Activated naive CD4-positive, alpha-beta T cell treated with Interleukin-2 at 50 U/mL for 16 hours (primary cell): ENCODE measurements at places on chromosomes 13 and 19.

GRCh38 chr13:111388851-111389500 is 68.5 kb downstream of the TEX29 start:
- no peak for DNase-seq

DNA sequence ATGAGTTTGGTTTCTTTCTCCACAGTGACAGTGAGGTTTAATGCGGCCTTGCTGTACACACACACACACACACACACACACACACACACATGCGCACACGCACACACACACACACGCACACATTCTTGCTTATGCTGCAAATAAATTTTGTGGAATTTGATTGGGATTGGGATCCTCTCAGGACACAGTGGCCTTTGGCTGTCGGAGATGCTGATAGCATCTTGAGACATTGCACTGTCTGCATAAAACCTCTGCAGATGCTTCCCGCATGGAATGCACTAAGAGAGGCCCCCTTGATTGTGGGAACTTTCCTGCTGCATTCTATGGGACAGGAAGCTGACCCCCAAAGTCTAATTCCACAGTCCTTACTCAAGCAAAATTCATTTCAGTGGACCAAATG is 145.6 kb downstream of the FLT1 start:
- no peak for DNase-seq

DNA sequence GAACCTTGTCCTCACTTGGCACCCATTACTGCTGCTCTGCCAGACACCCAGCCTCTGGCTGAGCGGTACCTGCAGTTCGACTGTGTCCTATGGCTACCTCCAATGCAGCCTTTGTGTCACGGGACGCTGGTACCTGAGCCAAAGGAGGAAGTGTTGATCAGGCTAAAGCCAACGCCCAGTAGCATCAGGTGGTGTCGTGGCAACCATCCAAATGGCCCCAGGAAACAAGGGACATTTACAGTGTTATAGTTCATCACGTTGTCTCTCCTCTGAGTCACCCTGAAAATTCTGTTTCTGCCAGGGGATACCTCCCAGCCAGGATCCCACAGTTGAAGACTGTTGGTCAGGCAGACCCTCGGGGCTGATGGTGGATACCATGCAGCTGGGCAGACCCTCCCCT is 10.1 kb downstream of the RHPN2 start:
- DNase-seq = no peak

DNA sequence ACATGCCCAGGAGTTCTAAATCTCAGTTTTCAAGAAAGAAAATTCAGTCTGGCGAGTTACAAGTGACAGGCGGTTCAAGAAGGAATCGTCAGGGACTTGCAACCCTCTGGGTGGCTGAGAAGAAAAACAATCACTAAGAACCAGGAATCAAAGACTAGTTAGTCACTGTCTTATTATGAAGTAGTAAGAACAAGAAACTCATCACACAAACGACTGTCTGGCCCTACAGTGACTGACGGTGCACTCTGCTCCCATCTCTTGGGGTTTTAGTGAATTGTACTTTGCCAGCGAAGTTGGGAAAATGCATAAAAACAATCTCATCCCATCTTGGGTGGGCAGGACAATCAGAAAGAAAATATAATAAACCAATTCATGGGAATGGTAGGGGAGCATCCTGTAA is 63.7 kb upstream of the SACS start:
- no peak for DNase-seq

DNA sequence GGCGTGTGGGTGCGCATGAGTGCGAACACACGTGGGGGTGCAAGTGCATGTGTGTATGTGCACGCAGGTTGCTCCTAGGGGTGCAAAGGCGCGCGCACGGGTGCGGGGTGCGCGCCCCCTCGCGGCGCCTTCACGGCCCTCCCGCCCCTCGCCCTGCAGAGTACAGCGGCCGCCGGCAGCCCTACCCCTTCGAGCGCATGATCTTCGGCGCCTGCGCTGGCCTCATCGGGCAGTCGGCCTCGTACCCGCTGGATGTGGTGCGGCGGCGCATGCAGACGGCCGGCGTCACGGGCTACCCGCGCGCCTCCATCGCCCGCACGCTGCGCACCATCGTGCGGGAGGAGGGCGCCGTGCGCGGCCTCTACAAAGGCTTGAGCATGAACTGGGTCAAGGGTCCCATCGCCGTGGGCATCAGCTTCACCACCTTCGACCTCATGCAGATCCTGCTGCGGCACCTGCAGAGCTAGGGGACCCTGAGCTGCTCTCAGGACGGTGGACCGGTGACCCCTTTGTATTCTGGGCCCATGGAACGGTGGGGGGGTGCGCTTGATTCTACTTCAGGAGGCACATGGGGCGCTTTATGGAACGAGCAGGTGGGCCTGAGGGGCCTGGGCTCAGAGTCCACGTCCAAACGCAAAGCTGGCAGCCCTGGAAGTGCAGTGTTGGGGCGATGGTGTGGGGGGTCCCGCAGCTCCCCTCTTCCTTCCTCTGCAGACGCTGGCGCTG is 27.7 kb downstream of the TMEM161A start:
- DNase-seq = peak; percentile 3

- peak; percentile 62 for DNase-seq
Measured at GRCh38 chr19:57103573-57104277, 16.1 kb upstream of the USP29 start.

DNA sequence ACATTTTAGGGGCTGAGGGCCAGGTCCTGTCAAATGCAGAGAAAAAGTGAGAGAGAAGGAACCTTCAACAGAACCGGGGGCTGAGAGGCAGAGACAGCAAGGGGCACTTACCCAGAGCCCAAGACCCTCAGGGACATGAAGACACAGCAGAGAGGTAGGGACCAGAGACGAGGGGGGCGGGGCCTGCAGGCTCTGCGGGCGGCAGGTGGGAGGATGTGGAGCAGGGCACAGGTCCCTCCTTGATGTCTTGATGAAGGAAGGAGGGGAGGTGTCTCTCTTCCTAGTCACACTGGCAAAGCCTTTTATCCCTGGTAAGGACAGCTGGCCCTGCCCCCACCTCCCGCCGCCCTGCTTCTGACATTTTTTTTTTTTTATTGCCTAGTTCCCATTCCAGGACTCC is at the start of gene KLK14:
KLK14 (minus strand) TSS at position 277 of the 400 bp plus-strand sequence; CDS start at position 4, 273 bp downstream.
- no peak for DNase-seq

DNA sequence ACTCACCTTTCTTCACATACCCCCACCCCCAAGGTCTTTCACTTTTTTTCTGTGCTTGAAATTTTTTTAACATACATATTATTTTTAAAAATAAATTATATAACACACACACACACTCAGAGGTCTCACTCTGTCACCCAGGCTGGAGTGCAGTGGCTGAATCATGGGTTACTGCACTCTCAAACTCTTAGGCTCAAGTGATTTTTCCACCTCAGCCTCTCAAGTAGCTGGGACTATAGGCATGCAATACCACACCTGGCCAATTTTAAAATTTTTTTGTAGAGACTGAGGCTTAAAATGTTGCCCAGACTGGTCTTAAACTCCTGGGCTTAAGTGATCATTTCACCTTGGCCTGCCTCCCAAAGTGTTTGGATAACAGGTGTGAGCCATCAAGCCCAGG is 32.9 kb upstream of the ZNF429 start:
- no peak for DNase-seq

DNA sequence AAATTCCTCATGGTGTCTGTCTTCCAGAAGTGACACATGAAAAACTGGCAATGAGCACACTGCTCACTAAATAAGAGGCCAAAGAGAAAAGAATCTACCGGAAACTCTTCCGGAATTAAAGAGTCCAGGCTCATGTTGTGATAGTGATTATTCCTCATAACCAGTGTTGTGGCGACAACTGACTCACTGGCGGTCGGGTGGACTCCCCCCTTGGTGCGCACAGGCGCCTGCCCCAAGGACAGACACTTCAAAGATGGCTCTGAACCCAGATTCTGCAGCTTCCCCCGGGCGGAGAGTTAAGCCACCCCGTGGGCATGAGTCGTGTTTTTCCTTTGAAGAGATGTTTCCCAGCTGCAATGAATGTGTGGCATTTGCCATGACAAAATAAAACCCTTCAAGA is 10.3 kb downstream of the IL17D start:
- no peak for DNase-seq

- no peak for DNase-seq
Measured at GRCh38 chr13:47556703-47557102, 444.4 kb downstream of the SUCLA2 start.

DNA sequence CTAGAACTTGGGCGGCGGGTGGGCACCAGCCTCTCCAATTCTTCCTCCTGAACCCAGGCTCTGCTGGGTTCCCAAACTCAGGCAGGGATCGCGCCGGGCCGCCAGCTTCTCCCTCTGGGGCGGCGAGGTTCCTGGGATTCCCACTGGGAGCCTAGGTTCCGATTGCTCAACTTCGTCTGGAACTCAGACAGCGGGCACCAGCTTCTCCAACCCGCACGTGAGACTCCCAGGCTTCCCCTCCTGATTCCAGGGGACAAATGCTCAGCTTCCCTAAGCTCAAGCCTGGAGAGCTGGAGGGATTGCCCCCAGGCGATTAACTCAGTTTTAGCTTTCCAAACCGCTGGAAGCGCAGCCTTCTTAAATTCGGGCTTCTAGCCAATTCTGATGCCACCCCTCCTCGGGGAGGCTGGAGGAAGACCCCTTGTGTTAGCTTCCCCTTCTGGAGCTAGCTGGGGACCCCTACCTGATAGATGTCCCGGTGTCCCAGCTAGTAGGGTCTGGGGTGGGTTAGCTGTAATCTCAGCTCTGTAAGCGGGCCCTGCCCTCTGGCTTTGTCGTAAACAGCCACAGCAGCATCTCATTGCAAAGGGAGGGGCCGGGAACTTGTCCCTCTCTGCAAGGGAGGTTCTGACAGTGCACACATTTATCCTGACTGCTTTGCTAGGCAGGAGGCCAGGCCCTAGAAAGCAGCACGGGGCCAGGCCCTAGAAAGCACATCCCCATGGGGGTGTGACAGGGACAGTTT is 671 bp downstream of the MCOLN1 start:
- no peak for DNase-seq

DNA sequence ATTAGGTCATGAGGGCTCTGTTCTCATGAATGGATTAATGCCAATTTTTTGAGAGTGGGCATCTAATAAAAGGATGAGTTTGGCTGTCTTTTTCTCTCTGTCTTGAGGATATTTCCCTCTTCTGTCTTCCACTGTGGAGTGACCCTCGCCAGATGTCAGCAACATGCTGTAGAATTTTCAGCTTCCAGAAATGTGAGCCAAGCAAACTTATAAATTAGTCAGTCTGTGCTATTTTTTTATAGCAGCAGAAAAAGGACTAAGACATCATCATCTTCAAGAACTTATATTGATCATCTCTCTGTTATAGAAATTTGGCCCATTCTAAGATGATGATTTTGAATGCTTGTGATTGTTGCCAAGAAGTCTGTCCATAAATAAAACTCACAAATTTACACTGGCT is 431.4 kb downstream of the FGF9 start:
- DNase-seq = no peak

GRCh38 chr13:54029226-54029625 is 1000.6 kb downstream of the OLFM4 start:
- DNase-seq = no peak

DNA sequence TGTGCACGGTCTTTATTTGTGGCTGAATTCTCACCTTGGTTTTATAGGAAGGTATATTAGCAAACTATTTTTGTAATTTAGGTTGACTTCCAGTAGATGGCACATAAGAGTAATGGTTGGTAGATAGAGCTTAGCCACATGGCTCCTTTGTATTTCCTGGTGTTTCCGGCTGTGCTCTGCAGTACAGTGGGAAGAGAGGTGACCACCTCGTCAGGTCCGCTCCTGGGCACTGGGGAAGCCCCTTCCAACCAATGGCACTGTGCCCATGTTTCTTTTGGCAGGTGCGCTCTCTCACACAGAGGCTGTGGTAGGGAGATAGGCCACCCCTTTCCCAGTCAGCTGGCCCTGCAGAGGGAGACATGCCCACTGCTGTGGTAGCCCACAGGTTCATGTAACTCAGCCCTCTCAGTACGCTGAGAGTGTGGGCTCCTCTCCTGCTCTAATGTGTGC is 74.3 kb upstream of the ATP12A start:
- no peak for DNase-seq

GRCh38 chr13:48975101-48975855 is 434 bp upstream of the FNDC3A start:
- DNase-seq = no peak

DNA sequence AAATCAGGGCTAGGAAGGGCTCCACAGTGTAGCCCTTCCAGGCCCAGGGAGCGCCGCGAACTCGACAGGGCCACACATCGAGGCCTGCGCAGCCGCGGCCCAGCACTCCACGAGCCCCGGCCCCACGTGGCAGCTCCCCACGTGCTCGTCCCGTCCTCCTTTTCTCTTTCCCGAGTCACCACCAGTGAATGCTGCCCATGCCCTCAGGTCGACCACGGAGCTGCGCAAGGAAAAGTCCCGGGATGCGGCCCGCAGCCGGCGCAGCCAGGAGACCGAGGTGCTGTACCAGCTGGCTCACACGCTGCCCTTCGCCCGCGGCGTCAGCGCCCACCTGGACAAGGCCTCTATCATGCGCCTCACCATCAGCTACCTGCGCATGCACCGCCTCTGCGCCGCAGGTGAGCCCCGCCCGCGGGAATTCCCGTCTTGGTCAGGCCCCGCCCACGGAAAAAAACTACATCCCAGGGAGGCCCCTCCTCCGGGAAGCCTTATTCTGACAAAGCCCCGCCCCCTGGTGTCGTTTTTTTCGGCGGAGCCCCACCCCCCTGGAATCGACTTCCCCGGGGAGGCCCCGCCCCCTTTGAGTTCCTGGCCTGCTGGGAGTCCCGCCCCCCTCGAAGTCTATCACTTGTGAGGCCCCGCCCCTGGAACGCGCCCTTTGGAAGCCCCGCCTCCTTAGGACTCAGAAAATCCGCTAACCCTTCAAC is 7.0 kb downstream of the HIF3A start:
- DNase-seq = no peak

DNA sequence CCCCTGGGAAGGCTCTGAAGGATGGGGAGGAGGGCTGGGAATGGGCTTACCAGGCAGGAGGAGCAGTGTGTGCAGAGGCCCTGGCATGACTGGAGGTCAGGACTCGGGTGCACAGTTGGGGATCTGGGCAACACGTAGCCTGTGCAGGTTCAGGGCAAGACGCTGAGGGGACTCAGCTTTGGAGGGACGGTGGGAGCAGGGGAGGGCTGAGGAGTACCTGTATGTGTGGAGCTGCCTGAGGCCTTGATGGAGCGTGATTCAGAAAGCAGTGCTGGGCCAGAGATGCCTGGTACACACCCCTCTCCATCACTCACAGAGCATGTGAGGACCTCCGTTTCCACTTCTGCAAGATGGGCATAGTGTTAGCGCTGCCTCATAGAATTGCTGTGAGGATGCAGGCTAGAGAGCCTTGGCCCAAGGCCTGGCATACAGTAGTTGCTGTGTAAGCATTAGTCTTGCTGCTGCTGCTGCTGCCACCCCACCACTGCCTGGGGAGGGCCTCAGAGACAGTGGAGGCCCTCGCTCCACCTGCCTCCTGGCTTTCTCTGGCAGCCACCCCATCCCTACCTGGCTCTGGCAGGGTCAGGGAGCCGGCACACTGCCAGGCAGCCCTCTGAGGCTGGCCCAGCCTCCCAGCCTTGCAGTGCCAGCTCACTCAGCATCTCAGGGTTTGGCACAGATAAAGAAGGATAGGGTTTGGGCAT is 2.4 kb downstream of the PAK4 start:
- DNase-seq = no peak

DNA sequence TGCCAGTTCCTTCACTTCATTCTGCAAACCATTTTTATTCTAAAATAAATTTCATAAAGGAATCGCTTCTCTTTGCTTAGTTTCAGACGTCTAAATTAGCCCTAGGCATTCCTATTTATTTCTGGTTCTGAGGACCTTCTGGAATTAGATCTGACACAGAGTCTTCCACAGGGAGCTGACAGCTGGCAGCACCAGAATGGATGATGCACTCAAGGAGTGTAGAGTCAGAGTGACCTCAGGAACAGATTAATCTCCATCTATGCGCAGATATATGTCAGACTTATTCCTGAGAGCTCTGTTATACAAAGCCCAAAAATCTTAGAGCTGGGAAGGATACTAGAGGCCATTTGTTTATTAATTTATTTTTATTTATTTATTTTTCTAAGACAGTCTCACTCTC is 450.8 kb downstream of the HS6ST3 start:
- DNase-seq = no peak
